ENCODE measurements at places on chromosomes 12 and 14. TPM values are rescaled to one million over a fixed set of nuclear protein-coding genes. Genes with fewer than 3 reads are reported as not detected.

Gene TCL1B
- not detected for total RNA-seq

Gene TPH2
- not detected for total RNA-seq

Gene FAM222A
- total RNA-seq = 1.3 TPM

Gene KLC1
- total RNA-seq = 180 TPM

Gene SIRT4
- 0.49 TPM for total RNA-seq

Gene IL23A
- 1.1 TPM for total RNA-seq

Gene ASB8
- 15.5 TPM for total RNA-seq

Gene CIDEB
- 1.3 TPM for total RNA-seq

Gene KCNH3
- 1.1 TPM for total RNA-seq

Gene COL2A1
- 0.49 TPM for total RNA-seq

Gene TRHDE
- 24.4 TPM for total RNA-seq

Gene P2RX2
- not detected for total RNA-seq

Gene KRT79
- 0.16 TPM for total RNA-seq

Gene CCNB1IP1
- 39.8 TPM for total RNA-seq

Gene RNASE1
- not detected for total RNA-seq

Gene GPR135
- total RNA-seq = 2.8 TPM

Gene COCH
- total RNA-seq = 3.4 TPM

Gene IL26
- not detected for total RNA-seq

Gene KCNC2
- total RNA-seq = 0.51 TPM

Gene ACVRL1
- 3.9 TPM for total RNA-seq

Gene ARL1
- total RNA-seq = 42.4 TPM

Gene TAS2R14
- 2.2 TPM for total RNA-seq

Gene CAPS2
- total RNA-seq = 0.33 TPM

Gene SLC38A4
- total RNA-seq = 1.3 TPM

Gene SLC41A2
- total RNA-seq = 14.2 TPM

Gene RAD51B
- total RNA-seq = 5.6 TPM

Gene ZC2HC1C
- total RNA-seq = 2.4 TPM

Gene PYGL
- 59.1 TPM for total RNA-seq

Gene GNG2
- total RNA-seq = 6.1 TPM

Gene RAB35
- total RNA-seq = 31.4 TPM

Gene EIF4B
- total RNA-seq = 286 TPM

Gene PCK2
- total RNA-seq = 80.9 TPM

Gene CRIP2
- 216 TPM for total RNA-seq

Gene KLRF2
- not detected for total RNA-seq

Gene HOXC12
- total RNA-seq = not detected

Gene NGB
- not detected for total RNA-seq

Gene GLS2
- 2.2 TPM for total RNA-seq

Gene ADAM21
- under 0.01 TPM for total RNA-seq

Gene ARHGDIB
- 17.9 TPM for total RNA-seq

Gene PMCH
- not detected for total RNA-seq
